ENCODE measurements at places on chromosomes 12 and 14. TPM values are rescaled to one million over a fixed set of nuclear protein-coding genes. Genes with fewer than 3 reads are reported as not detected.

The RNF31 gene
- 129 TPM for total RNA-seq

The MIPOL1 gene
- total RNA-seq, result 0.18 TPM

The P2RX2 gene
- total RNA-seq, result not detected

The ZCRB1 gene
- 53.3 TPM for total RNA-seq
